ENCODE measurements at places on chromosomes 11 and 22.

DNA sequence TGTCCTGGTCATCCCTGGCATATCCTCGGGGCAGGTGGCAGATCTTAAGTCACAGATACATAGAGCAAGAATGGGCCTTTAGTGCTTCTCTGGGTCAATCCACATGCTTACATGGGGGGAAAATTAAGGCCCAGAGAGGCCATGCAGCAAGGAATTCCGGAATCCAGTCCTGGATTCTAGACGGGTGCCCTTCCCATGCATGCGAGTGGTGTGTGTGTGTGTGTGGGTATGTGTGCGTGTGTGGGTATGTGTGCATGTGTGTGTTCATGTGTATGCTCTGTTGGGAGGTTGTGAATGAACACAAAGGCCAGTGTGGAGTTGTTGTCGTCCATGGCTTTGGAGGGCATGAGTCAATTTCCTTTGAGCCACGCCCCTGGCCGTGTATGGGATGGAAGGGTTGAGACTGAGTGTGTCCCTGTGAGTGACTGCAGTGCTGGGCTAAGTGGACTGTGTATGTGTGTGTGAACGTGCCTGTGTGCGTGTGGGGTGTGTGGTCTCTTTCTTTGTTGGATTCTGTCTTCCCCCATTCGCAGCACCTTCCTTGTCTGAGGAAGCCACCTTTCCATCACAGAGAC lies 33.4 kb upstream of the EIF3D start:
- DNase-seq, result no peak

DNA sequence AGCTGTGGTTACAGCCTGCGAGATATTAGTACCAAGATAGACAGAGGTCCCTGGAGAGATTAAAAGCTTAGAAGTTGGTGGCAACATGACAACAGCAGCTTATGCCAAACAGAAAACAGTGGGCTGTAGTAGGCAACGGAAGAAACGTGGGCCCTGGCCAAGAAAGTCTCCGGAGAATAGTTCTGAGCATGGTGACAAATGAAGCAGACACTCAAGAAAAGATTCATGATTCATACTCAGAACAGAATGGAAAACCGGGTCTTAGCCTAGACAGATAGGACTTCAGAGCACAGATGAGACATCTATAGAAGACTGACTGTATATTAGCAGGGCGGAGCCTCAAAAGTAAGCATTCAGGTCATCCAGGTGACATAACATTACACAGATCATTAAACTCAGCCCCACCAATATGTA lies 727.4 kb downstream of the ETS1 start:
- no peak for DNase-seq

DNA sequence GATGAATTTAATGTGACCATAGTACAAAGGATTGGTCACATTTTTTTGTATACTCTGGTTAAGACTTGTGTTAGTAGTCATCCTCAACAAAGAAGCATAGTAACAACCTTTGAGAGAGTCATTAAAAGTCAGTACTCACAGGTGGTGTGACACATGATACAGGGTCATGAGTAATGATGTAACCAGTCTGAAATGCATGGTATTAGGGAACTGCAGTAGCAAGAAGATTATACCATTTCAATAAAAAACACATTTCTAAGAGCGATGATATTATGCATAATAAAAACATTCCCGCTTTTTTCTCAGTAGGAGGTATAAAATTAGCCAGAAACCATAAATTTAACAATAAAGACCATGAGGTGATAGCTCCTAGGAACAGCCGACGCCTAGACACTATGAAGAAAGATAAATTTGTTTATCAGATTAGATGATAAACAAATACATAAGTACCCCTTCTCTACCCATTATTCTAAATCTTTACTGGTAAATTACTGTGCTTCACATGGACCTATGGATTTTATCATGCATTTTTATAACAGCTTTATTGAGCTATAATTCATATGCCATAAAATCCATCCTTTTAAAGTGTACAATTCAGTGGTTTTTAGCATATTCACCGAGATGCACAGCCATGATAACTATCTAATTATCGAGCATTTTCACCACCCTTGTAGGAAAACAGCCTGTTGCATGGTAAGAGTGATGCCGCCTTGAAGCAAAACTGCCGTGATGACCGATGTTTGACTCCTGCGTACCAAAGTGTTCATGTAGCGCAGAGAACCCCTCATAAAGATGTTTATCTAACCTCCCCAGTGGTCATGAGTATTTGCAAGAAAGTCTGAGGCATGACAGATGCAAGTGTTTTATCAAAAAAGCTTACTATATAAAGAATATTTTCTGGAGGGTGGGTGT lies 41.8 kb downstream of the TMPRSS5 start:
- peak; percentile 92 for DNase-seq

GRCh38 chr11:76997512-76997911 lies 36.7 kb upstream of the B3GNT6 start:
- no peak for DNase-seq

DNA sequence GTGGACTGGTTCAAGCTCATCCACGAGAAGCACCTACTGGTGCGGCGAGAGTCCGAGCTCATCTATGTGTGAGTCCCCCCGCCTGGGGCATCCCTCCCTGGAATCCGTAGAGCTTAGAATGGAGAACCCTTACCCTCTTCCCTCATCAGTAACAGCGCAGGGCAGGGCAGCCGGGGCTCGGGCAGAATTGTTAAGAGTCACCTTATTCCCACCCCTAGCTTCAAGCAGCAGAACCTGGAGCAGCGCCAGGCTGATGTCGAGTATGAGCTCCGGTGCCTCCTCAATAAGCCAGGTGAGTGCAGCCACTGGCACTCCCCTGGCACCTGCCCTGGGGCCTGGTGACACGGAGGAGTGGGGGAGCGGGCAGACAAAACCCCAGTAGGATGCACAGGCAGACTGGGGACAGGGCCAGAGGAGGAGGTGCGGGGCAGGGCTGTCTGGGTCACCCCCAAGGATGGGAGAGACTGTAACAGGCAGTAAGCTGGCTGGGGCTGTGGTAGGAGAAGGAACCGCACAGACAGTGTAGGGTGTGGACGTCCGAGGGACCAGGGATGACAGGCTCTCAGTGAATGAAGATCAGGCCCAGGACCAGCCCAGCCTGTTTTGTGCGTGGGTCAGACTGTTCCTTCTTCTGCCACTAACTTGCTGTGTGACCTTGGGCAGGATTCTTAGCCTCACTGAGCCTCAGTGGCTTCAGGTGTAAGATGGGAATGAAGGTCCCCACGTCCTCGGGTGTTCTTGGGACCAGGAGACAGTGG lies 20.4 kb downstream of the C22orf23 start:
- no peak for DNase-seq

DNA sequence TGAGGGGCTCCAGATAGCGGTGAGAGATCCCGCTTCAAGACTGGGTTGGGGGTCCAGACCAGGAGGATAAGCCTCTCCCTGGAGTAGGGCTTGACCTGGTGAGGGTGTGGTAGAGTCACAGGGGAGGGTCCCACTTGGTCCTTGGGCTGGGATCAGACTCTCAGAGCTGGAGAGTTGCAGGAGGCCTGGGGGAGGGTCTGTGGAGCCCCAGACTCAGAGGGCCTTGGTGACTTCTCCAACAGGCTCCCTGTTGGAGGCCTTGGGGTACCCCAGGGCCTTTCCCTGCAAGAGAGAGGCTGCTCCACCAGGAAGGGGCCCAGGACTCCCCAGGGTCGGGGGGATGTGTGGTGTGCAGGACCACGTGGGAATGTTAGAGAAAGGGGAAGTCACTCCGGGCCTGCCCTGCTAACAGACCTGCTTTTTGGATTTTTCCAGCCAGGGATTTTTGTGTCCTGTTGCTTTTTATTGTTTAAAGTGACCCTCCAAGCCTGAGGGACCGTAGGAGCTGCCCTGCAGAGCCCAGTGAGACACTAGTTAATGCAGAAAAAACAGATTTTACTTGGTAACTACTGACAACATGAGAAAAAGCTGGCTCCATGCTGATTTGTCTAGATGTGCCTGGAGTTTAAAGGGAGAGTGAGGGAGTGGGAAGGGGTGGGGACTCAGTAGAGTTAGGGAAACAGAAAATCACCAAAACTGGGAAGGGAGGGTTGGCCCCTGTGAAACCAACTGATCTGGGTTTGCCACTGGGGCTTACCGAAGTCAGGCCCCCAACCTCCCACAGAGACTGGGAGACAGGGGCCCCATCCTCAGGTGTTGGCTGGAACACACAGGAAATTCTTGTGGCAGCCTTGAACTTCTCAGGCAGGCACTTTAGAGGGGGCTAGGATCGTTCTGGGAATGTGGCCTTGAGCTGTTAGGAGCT lies 801 bp upstream of the TXNRD2 start:
- peak; percentile 88 for DNase-seq

- peak; percentile 78 for DNase-seq
Measured at GRCh38 chr22:40525250-40525884, 111.2 kb downstream of the MRTFA start.

- no peak for DNase-seq
Measured at GRCh38 chr22:30445438-30446145, 20.0 kb downstream of the MTFP1 start.

GRCh38 chr22:44550711-44551491 lies 52.9 kb upstream of the RTL6 start:
- DNase-seq, result peak; percentile 47

DNA sequence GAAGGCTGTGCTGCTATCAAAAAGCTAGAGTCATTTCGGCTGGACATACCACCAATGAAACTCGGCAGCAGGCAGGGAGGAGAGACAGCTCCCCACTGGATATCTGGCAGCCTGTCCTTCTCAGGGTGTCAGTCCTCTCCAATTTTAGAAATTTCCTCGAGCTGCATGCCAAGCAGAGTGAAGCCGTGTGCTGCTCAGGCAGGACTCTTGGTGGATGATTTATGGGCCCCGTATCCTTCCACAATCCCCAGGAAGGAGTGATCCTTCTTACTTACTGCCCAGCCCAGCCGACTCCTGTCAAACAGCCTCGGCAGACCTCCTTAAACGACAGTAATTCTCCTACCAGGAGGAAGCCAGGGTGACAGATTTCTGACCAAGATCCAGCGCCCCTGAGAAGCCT lies 410.4 kb downstream of the TENM4 start:
- no peak for DNase-seq

- peak; percentile 52 for DNase-seq
Measured at GRCh38 chr11:36056160-36056751, 112.4 kb downstream of the LDLRAD3 start.

DNA sequence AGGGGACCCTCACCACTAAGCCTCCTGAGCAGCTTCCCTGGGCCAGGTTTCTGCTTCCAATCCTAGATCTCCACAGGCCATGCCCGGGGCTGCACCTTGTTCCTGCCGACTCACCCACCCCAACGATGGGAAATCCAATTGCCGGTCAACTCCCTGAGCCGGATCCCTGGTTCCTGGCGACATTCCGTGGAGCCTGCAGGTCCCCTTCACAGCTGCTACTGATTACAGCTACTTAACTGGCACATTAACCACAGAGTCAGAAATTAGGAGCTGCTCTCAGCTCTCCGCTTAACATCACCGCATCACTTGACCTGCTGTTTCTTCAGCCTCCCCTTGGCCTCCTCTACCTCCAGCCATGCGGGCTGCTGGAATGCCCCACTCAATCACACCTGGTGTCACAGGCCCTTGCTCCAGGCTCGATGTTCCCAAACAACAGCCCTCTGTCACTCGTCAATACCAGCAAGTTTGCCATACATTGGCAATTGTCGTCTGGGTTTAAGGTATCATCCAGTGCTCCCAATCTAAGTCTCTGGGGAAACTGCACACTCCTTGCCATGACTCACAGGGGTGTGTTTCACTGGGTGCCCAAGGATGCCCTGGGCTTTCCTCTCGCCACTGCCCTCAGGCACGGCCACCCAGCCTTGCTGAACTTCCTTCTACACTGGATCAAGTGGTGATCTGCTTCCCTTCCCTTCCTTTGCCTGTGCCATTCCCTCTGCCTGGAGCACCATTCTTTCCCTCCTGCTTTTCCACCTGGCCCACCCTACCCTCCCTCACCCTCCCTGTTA lies 181.0 kb downstream of the MN1 start:
- no peak for DNase-seq

- no peak for DNase-seq
Measured at GRCh38 chr11:92168936-92169335, 55.7 kb upstream of the FAT3 start.

- DNase-seq, result no peak
Measured at GRCh38 chr22:28931844-28932567, 48.6 kb downstream of the ZNRF3 start.

DNA sequence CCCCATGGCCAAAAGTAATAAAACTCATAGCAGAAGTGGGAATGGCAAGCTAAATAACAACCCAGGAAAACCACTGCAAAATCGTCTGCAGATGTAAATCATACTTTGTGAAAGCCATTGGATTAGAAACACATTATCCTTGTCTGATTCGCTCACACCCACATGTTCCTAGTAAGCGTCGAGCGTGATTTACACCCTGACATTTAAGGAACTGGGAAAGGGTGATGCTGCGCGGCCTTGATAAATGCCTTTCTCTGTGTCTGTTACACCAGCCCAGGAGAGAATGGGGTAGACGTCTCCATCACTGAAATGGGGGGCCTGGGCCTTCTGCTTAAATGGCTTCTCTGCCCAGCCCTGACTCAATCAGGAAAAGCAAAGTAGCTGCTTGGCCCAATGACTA lies 162.7 kb downstream of the NTM start:
- no peak for DNase-seq

DNA sequence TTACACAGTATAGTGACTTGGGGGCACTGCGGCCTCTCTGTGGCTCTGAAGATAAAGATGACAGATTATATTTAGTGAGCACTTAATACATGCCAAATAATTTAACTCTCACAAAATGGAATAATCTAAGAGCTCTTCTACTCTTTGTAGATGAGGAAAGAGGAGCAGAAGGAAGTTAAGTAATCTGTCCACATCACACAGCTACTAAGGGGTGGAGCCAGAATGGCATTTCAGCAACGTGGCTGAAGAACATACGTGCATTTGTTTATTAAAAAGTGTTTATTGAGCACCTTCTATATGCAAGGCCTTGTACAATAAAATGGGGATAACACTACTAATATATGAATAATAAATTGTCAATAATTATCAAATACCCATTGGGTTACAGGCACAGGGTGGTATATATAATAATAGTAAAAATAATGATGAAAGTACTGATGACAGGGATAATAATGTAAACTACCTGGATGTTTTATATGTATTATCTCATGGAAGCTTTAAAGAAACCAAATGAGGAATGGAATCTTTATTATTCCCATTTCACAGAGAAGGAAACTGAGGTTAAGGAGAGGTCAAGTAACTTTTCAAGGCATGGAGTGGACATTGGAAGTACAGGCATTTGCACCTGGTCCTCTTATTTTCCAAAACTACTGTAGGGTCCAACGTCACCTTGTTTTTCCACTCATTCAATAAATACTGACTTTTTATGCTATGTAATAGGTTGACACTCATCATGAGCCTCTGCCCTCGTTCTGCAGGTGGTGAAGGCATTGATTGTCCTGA lies 38.0 kb upstream of the IL17RA start:
- no peak for DNase-seq

- no peak for DNase-seq
Measured at GRCh38 chr22:38416621-38417251, 38.3 kb downstream of the KCNJ4 start.
